ENCODE measurements at places on chromosomes 12 and 14.

DNA sequence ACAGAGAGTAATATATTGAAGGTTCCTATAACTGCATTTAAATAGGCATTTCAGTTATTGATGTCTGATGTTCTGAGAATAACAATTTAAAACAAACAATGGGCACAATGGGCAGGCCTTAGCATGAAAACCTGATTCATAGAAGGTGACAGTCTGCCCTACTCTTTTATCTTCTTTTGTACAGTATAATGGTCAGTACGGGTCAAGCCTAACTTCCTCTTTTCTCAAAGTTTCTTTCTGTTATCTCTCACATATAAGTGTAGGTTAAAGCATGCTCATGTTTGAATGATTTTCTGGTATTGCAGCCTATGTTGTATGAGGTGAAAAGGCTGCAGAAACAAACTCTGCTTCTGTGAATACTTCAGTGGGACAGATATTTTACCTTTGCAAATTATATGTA, 14.2 kb downstream of the FKBP3 start:
- DNase-seq, result no peak

- no peak for DNase-seq
These were observed 67.5 kb upstream of the CPSF6 start for GRCh38 chr12:69171881-69172280.

DNA sequence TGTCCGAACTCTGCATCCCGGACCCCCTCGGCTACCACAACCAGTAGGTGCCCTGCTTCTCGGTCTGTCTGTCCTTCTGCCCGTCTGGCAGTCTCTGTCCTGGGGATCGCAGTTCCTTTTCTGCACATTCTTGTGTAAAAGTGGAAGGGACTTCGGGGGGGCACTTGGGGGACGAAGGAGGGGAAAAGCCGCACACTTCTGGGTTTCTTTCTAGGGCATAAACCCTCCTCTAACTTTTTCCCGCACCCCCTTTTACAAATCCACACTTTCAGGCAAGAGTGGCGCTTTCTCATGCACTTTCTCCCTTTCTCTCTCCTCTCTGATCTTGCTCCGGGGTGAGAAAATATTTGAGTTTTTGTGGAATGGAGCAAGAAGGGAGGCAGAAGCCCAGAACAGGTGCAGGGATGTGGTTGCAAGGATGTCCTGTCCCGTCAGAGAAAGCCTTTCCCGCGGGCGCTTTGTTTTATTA, 506 bp downstream of the ESRRB start:
- DNase-seq, result no peak

GRCh38 chr12:125552295-125552694, 487.1 kb downstream of the AACS start:
- no peak for DNase-seq

DNA sequence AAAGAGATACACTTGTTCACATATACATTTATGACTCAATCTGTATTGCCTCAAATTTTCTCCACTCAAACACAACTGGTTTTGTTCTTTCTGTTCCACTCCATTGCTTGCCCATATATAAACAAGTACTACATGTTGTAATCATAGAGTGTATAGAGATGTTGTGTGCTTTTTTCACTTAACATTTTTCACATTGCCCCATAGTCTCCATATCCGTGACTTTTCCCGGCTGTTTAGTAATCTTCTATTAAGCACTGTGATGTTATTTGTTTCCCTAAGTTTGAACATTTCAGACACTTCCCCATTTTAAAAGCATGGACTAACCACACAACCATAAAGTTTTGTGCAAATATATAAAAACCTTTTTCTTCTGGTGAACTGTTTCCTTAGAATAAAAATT, 45.5 kb upstream of the PTPRR start:
- no peak for DNase-seq

- no peak for DNase-seq
These were observed 436.7 kb downstream of the ATP23 start for GRCh38 chr12:58378028-58378427.

GRCh38 chr12:53192531-53193021, 11.9 kb upstream of the CSAD start:
- no peak for DNase-seq

DNA sequence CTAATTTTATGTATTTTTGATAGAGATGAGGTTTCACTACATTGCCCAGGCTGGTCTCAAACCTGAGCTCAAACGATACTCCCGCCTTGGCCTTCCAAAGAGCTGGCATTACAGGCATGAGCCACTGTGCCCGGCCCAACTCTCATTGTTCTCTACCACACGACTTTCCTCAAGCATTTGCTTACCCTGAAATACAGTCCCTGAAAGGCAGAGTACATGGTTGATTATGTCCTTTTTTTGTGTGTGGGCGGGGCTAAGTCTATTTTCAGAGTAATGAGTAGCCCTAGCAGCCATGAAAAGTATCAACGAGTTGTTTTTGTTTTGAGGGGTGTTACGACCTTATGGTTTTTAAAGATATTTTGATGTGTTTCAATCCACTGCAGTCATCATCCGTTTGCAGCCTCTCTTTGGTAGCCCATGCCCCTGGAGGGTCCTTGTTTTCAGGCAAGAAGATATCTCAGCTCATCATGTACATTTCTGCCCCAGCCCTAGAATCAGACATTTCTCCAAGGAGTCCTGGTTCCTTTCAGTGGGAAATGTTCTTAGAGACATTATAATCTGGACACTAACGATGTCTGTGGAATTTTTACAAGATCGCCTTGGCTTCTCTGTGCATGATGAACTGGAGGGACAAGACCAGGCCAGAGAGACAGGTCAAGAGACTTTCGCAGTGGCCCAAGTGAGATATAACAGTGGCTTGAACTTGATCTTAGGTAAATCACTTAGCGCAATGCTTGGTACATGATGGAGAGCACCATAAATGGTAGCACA, 8.7 kb downstream of the ACACB start:
- DNase-seq, result no peak

- no peak for DNase-seq
These were observed 275.4 kb downstream of the TRHDE start for GRCh38 chr12:72547573-72547972.

DNA sequence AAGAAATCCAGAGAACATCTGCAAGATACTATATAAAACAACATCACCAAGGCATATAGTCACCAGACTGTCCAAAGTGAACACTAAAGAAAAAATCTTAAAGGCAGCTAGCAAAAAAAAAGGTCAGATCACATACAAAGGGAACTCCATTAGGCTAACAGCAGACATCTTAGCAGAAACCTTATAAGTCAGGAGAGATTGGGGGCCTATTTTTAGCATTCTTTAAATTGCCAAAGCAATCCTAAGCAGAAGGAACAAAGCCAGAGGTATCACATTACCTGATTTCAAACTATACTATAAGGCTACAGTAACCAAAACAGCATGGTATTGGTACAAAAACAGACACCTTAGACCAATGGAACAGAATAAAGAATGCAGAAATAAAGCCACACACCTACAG, 92.5 kb downstream of the IPO8 start:
- no peak for DNase-seq

- DNase-seq, result no peak
These were observed 290.8 kb downstream of the ERC1 start for GRCh38 chr12:1281683-1282366.

DNA sequence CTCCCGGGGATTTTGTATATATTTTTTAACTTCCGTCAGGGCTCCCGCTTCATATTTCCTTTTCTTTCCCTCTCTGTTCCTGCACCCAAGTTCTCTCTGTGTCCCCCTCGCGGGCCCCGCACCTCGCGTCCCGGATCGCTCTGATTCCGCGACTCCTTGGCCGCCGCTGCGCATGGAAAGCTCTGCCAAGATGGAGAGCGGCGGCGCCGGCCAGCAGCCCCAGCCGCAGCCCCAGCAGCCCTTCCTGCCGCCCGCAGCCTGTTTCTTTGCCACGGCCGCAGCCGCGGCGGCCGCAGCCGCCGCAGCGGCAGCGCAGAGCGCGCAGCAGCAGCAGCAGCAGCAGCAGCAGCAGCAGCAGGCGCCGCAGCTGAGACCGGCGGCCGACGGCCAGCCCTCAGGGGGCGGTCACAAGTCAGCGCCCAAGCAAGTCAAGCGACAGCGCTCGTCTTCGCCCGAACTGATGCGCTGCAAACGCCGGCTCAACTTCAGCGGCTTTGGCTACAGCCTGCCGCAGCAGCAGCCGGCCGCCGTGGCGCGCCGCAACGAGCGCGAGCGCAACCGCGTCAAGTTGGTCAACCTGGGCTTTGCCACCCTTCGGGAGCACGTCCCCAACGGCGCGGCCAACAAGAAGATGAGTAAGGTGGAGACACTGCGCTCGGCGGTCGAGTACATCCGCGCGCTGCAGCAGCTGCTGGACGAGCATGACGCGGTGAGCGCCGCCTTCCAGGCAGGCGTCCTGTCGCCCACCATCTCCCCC, 777 bp downstream of the ASCL1 start:
- DNase-seq, result no peak

GRCh38 chr14:105023144-105023543, 2.3 kb upstream of the CDCA4 start:
- DNase-seq, result no peak

DNA sequence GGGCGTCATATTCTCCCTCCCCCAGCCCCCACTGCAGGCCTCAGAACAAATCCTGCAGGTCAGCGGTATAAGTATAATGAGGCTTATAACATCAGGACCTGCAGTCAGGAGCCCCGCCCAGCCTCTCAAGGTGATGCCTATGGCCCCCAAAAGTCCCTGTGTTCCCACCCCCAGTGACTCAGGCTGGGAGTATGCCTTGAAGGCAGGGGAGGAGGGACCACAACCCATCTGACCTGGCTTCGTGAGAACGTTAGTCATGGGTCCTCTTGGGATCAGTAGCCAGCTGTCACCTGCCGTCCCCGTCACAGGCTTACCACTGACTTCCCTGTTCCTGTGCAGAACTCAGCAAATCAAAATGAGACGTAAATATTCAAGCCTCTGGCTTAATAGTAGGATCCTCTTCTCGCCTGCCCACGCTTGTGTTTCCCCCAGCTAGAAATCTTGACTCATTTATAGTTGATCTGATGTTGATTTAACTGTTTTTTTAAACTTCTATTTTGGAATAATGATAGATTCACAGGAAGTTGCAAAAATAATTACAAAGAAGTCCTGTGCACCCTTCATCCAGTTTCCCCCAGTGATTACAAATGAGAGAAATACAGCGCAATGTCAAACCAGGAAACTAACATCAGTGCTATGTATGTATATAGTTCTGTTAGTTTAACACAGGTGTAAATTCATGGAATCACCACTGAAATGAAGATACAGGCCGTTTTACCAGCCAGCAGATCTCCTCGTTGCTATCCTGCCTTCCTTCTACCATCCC, 107.5 kb downstream of the ADGRD1 start:
- no peak for DNase-seq

- DNase-seq, result no peak
These were observed 23.8 kb upstream of the PWP1 start for GRCh38 chr12:107661830-107662229.

DNA sequence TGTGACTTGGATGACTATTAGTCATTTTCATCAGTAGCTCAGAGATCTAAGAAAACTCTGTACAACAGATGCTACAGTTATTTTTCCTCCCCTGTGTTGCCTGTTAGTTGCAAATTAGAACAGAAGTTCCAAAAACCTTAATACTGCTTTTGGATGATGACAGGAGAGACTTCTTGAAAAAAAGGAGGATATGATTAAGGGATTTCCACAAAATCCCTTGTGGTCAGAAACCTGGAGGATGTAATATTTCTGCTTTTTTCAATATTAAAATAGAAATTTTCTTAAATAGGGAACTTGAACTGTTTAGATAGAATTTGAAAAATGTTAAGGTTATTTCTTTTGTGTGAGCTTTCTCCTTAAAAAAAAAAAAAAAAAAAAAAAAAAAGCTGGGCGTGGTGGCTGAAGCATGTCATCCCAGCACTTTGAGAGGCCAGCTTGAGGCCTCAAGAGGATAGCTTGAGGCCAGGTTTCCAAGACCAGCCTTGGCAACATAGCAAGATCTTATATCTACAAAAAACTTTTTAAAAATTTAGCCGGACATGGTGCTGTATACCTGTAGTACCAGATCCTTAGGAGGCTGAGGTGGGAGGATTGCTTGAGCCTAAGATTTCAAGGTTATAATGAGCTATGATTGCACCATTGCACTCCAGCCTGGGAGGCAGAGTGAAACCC, 14.1 kb downstream of the CMAS start:
- no peak for DNase-seq

DNA sequence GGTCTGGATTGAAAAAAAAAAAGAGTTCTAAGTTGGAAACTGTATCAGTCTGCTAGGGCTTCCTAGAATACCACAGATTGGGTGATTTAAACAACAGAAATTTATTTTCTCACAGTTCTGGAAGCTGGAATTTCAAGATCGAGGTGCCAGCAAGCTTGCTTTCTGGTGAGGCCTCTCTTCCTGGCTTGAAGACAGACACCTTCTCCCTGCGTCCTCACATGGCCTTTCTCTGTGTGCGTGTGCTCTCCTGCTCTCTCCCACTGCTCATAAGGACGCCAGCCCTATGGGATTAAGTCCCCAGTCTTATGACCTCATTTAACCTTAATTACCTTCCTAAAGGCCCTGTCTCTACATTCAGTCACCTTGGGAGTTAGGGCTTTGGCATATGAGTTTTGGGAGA, 215.5 kb downstream of the PIK3C2G start:
- DNase-seq, result no peak

GRCh38 chr14:102557434-102558226, 34.8 kb upstream of the RCOR1 start:
- no peak for DNase-seq

GRCh38 chr12:52224151-52224550, 8.9 kb upstream of the KRT7 start:
- no peak for DNase-seq

DNA sequence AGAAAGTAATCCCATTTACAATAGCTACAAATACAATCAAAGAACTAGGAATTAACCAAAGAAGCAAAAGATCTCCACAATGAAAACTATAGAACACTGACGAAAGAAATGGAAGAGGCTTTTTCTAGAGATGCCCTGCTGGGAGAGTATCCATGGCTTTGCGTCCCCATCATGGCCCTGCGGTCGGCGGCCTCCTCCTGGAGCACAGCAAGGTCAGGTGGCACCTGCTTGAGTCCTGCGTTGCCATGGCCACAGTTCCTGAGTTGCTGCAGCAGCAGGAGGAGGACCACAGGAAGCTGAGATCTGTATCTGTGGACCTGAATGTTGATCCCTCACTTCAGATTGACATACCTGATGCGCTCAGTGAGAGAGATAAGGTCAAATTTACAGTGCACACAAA, 143.5 kb downstream of the SLC5A8 start:
- DNase-seq, result no peak

DNA sequence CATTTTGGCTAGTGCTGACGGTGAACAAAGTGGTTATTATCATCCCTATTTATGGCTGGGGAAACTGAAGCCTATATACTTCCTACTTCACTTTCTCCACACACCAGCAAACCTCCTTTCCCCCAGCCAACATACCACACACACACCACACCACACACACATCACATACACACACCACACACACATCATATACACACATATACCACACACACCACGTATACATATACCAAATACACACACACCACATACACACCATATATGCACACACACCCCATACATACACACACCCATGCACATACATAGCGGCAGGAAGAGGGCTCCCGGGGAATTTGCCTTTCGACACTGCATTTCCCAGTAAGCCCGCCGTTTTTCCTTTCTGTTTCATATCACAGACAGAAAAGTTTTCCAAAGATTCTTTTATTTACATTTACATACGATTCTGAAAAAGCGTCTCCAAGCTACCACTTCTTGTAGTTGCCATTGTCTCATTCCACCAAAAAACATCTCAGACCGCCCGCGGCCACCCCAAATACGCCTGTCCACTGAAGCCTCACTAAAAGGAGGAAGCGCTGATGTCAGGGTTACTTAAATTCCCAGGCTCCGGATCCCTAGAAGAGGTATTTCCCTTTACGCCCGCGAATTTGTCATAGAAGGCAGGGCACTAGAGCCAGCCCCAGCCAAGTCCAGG, 823 bp upstream of the RAB5B start:
- peak; percentile 21 for DNase-seq

GRCh38 chr12:126342866-126343265, 1277.6 kb downstream of the AACS start:
- no peak for DNase-seq
